ENCODE measurements at places on chromosomes 6 and 20.

GRCh38 chr20:35286077-35286898 is 1.7 kb upstream of the EIF6 start:
- no peak for DNase-seq

GRCh38 chr6:148426317-148426977 is 83.8 kb downstream of the SASH1 start:
- DNase-seq: no peak

- no peak for DNase-seq
Observed at GRCh38 chr6:12916006-12916405, 199.4 kb downstream of the PHACTR1 start.

DNA sequence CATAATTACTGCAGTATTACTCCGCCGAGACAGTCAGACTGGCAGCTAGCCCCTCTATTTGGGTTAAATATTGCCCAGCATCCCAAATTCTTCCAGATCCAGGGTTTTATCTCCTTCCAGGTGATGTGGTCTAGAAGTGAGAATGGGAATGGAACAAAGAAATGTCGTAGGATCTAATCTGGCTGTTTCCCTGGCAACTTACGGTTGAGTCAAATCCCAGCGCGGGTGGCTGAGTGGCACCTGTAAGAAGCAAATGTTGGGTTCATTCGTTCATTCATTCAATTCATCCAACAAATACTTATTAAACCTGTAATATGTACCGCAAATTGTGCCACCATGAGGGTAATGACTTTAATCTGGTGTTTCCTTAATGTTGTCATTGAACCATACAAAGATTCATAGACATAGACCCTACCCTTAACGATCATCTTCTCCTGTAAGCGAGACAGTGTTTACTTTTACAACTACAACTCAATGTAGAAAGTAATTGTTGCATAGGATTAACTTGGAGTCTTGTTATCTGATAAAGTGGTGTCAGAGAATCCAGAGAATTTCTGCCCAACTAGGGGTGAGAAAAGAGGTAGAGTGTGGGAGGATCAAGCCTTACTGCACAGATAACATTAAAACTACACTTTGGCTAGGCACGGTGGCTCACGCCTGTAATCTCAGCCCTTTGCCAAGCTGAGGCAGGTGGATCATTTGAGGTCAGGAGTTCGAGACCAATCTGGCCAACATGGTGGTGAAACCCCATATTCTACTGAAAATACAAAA is 91.3 kb upstream of the ADGRF1 start:
- no peak for DNase-seq

GRCh38 chr6:106490974-106491373 is 130.5 kb downstream of the CRYBG1 start:
- DNase-seq: no peak

GRCh38 chr6:91523511-91523910 is 936.6 kb upstream of the MAP3K7 start:
- no peak for DNase-seq

- no peak for DNase-seq
Observed at GRCh38 chr20:61614706-61615100, 362.6 kb downstream of the CDH4 start.

- DNase-seq: peak; percentile 14
Observed at GRCh38 chr6:21935561-21936028, 342.0 kb downstream of the SOX4 start.

DNA sequence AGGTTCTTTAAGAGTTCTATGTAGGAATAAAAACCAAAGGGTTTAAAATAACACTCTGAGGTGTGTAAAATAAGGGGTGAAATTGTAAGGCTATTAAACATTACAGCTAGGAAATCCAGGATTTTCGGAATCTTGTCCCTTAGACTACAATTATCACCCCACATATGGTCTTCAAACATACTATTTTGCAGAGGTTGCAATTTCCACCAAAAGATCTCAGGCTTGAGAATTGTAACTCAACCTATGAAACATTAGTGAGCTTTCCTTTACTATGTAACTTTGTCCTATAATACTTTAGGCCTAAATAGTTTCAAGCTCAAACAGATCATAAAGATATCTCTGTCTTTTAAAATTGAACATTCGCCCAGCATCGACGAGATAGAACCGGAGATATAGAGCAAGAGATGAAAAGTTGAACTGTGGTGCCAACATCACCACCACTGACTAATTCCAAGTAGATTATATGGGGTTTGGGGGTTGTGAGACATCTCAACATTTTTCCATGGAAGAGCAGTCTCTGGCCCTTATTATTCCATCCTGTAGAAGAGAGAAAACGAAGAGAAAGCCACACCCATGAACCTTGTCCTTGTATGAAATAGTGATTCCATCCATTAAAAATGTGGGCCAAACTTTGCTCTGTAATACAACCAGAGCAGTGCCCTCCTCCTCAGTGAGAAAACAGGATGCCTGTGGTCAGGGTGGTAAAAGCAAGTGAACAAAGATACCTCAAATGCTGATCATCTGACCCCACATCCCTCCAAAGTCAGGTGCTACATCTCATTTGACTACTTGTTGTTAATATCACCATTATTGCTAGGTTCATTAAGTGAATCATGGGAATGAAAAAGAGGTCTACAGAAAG is 284.5 kb upstream of the GJE1 start:
- peak; percentile 51 for DNase-seq

GRCh38 chr20:10560686-10561085 is 113.1 kb downstream of the JAG1 start:
- no peak for DNase-seq

- DNase-seq: no peak
Observed at GRCh38 chr20:35978041-35978513, 9.7 kb downstream of the CNBD2 start.

- DNase-seq: no peak
Observed at GRCh38 chr6:157322792-157323254, 496 bp downstream of the TMEM242 start.

- DNase-seq: no peak
Observed at GRCh38 chr6:79818471-79818870, 128.9 kb downstream of the ELOVL4 start.

GRCh38 chr20:40813029-40813431 is 124.0 kb upstream of the MAFB start:
- no peak for DNase-seq

GRCh38 chr20:3339571-3339970 is 67.9 kb downstream of the DNAAF9 start:
- no peak for DNase-seq

- DNase-seq: no peak
Observed at GRCh38 chr6:117653949-117654348, 21.3 kb upstream of the NUS1 start.

DNA sequence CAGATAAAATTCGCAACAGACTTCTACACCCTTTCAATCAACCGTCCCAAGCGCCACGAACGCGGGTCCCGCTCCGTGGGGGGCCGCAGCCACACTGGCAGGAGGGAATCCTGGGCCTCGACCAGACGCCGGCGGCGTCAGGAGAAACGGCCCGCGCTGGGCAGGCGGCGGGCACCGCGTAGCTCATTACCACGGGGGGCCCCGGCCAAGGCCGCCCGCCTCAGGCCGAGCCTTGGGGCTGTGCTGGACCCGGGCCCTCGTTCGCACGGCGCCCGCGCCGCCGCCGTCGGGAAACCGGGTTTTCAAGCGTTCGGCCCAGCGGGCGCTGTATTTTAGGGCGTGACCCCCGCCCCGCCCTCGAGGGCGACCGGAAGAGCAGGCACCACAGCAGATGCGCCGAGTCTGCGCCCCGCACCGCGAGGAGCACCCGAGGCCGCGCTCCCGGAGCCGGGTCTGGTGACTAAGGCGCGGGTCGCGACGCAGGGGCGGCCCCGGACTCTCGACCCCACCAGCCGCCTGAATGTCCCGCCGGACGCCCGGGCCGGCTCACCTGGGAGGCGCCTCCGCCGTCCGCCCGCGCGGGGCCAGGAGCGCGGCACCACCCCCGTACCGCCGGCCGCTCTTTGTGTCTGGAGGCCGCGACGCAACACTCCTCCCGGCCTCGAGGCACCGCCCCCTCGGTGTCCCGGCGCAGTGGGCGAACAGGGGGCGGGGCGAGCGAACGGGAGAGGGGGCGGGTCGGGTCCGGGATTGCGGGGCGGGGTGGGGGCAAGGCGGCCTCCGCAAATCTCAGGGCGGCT is at the start of gene NINL:
Gene NINL, minus strand, starts transcription at position 627 of the 800 bp plus-strand sequence. CDS start 58,944 bp downstream, outside the sequence.
- peak; percentile 61 for DNase-seq

- DNase-seq: no peak
Observed at GRCh38 chr20:45817376-45818194, 5.1 kb downstream of the UBE2C start.

DNA sequence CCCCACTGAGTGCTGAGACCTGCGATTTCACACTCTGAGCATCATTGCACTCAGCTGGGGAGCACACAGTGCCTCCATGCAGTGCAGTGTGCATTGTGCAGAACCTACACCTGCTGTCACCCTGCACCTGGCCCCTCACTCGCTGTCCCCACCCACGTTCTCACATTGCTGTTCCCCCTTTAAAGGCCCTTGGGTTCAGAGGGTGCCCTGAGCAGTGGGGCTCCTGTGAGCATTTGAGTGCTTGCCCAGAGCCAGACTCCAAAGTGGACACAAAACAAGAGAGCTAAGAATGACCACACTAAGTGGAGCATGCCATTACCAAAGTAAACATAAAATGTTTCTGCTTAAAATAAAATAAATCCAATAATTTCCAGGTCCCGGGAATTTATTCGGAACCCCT is 131.0 kb upstream of the CST7 start:
- no peak for DNase-seq

GRCh38 chr6:170464524-170464979 is 88.6 kb downstream of the PSMB1 start:
- DNase-seq: peak; percentile 47

- no peak for DNase-seq
Observed at GRCh38 chr6:95248499-95248898, 328.8 kb upstream of the MANEA start.

DNA sequence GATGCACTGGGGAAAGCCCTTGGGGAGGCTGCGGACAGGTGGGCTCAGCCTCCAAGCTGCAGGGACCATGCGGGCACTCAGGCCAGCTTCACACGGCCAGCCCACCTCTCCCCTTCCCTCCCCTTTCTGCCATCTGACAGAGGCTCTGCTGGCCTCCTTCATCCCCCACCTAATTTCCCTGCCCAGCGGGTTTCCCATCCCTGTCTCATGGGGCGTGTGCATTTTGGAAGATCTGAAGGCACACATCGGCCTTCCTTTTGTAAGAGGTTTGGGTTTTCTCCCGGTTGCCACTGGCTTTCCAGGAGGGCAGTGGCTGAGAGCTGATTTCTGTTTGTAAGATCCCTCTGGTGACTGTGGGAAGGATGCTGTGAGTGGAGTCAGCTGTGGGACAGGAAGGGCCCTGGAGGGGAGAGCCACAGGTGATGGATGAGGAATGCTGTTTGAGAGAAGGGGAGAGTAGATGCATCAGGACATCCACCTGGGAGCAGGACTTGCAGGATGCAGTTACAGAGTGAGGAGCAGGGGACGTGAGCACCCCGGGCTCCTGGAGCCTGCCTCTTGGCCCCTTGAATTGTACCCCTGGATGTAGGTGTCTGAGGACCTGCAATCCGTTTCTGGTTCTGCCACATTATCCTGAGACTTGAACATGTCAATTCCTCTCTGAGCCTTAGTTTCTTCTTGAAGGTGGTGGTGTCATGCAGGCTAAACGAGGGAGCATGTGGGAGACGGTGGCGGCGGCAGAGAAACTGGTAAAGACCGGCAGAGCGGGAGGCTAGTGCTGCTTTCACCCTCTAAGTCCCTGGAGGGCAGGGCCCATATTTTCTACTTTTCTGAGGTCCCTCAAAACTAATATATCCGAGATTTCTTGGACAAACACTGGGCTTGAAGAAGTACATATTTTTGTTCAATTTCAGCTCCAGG is 5.9 kb upstream of the TUBB1 start:
- no peak for DNase-seq

GRCh38 chr6:22164236-22164635 is 132.6 kb downstream of the PRL start:
- DNase-seq: no peak

DNA sequence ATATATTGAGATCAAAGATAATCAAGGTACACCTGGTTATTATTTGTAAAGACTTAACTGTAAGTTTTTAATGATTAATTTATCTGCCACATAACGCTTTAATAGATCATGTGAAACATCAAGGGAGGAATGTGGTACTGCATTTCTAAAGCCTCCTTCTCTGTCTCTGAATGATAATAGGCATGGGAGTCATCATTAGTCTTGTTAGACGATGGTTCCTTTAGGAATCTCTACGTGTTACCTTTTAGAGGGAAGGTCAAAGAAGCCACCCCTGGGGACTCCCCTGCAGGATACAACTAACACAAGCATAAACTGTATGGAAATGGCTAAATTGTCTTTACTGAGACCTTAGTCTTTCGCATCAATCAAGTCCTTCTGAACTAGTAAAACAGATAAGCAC is 173.6 kb upstream of the MCHR2 start:
- DNase-seq: no peak

GRCh38 chr6:42259841-42260395 is 42.3 kb upstream of the MRPS10 start:
- DNase-seq: no peak

- peak; percentile 16 for DNase-seq
Observed at GRCh38 chr20:17533396-17533795, 2.2 kb upstream of the BFSP1 start.

- DNase-seq: no peak
Observed at GRCh38 chr20:2658414-2659354, 5.3 kb downstream of the IDH3B start.

DNA sequence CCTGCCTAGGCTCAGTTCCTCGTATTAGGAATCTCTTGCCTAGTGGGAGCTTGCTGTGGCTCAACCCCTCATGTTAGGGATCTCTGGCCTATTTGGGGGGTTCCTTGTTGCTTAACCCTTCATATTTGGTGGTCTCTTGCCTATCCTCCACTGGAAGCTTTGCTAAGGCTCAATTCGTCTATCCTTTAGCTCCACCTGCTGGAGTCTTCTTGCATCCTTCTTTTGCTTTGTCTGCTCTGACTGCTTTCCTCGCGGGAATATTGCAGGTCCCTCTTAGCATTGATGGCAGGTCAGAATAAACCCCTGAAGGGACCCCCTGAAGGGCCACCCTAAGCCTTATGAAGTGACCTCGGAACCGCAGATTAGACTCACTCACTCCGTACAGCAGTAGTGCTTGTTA is 203.0 kb upstream of the TBX18 start:
- DNase-seq: no peak

DNA sequence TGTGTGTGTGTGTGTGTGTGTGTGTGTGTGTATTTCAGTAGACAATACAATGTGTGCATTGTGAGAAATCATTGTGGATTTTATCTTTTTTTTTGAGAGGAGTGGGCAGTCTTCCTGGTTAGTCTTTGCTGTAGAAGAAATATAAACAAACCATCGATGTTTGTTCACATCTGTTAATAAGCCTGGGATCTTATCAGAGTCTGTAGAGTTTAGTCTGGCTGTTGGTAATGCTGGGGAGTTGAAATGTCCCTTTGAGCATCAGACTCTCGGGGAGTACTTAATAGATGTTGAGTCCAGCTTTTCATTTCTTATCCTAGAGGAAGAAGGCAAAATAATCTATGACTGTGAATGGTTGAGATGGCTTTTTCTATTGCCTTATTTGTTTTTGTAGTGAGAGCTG is 96.6 kb upstream of the SUPT3H start:
- no peak for DNase-seq

GRCh38 chr20:36818861-36819260 is 45.3 kb upstream of the DSN1 start:
- DNase-seq: no peak
